ENCODE measurements at places on chromosomes 6 and 20.

DNA sequence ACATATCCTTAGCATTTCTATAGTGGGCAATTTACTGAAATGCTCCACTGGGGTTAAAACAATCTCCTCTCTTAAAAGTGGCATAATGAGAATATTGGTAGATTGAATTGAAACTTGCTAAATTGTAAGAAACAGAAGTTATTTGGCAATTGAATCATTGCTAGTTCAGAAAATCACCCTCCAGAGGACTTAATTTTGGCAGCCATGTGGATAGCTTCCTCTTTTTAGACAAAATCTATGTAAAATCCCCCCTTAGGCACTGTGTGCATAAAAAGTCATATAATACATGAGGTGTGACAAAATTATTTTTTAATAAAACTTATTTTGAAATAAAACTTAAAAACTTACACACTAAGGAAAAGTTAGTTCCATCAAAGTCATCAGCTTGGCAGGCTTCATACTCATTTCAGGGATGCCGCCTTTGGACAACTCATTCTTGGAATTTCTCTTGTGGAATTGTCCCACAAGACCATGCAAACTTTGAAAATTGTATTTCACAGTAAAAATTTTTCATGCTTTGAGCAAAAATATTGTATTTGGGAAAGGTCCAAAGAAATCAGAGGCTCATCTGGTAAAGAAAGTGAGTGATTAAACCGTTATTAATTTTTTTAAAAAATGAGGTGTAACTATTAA lies 473.0 kb downstream of the BCKDHB start:
- DNase-seq, result no peak

GRCh38 chr20:10249048-10249770 lies 30.6 kb downstream of the SNAP25 start:
- DNase-seq, result no peak

- no peak for DNase-seq
These were observed 32.1 kb upstream of the AKAP12 start for GRCh38 chr6:151207674-151208073.

DNA sequence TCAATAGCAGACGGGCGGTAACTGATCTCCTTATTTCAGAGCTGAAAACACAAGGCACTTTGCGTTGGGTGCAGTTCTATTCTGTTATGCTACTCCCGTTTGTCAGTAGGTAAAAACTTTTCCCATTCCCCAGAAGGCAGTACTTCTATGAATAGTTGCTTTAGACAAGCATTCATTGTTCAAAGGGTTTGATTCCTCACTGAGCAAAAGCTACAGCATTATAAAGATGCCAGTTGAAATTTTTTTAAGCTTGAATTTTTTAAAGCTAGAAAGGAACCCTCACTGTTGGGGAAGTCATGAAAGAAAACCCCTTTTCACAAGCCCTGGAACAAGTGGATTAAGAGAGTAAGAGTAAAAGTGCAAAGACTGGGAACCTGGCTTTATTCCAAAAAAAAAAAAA lies 42.3 kb downstream of the FUT9 start:
- DNase-seq, result no peak

- DNase-seq, result no peak
These were observed 35.8 kb downstream of the GRIK2 start for GRCh38 chr6:101429270-101429669.

- peak; percentile 69 for DNase-seq
These were observed 199.0 kb downstream of the JARID2 start for GRCh38 chr6:15444881-15445280.

- peak; percentile 64 for DNase-seq
These were observed 23.2 kb upstream of the FAM135A start for GRCh38 chr6:70390067-70390466.

DNA sequence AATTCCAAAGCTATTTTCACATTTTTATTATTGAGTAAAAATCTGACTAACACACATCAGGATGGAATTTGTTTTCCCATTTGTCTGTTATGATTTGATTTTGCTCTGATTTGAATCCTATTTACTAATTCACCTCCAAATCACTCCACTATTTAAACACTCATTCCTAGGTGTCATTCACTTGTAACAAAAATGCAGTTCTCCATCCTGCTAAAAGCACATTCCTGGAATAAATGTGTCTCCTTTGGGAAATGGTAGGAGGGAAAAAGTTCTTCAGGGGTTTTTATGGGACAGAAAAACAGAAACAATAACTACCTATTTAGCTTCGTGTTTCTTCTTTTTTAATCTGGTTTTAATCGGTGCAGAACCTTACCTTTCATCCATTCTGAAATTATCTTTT lies 494.1 kb upstream of the CITED2 start:
- DNase-seq, result no peak

GRCh38 chr20:45779011-45779915 lies 12.4 kb downstream of the WFDC3 start:
- DNase-seq, result no peak

DNA sequence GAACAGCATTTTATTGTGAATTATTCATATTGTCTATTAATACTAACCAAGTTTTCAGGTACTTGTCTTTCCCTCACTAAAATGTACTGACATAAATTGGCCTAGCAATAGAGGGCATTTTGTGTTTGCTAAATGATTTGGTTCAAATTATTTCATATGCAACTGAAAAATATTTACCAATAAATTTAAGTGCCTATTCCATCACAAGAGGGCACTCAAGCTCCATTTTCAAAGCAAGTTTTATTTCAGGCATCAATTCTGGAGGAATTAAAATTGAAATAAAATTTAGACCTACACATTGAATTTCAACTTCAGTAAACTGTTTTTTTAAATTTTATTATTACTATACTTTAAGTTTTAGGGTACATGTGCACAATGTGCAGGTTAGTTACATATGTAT lies 114.3 kb upstream of the SYNCRIP start:
- DNase-seq, result peak; percentile 15
